ENCODE measurements at places on chromosomes 1 and 21.
A peak's percentile ranks its signal among the peaks of the same experiment; 100 is the strongest.

DNA sequence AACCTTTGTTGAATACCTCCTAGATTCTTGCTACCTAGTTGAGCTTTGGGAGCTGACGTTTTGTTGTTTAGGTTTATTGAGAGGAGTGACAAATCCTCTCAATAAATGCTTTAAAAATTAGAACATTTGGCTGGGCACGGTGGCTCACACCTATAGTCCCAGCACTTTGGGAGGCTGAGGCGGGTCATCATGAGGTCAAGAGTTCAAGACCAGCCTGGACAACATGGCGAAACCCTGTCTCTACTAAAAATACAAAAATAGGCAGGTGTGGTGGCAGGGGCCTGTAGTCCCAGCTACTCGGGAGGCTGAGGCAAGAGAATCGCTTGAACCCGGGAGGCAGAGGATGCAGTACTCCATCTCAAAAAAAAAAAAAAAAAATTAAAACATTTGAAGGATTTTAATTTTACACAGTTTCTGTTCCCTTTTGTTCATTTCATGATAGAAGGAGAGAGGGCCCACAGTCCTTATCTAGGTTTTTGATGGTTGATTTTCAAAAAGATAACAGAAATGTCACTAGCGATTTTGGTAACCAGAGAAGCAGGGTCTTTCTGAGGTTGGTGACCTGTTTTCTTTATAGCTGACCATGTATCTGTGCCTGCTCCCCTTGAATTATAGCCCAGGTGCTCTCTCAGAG lies 44.2 kb upstream of the PIGV start:
- DNase-seq: no peak

DNA sequence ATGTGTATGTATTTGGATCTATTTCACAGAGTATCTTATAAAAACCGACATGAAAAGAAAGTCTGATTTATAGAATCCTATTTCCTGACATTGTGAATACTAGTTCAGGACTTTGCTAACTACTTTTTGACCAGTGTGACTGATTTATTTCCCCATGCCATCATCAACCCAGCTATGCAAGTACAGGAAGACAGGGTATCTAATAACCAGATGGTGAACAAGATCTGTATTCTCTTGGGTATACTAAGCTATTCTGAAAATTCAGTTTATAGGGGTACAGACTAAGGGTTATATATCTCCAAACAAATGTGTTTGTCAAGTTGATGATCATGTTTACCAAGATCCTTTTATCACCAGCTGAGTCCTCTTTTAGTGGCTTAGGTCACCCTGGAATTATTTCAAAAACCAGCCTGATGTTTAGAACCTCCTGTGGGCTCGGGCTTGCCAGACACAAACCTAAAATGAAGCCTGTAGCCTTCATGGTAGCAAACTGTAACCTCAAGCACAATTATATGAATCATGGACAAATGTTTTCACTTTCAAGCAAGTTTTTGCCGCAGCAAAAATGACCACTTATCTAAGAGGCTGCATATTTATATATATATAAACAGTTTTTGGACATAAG lies 185.1 kb downstream of the FGGY start:
- no peak for DNase-seq

- no peak for DNase-seq
Measured at GRCh38 chr1:111334169-111334568, 43.5 kb downstream of the CHIA start.

- no peak for DNase-seq
Measured at GRCh38 chr1:14661222-14661621, 62.7 kb downstream of the KAZN start.

GRCh38 chr21:42833439-42833815 lies 45.9 kb downstream of the WDR4 start:
- peak; percentile 24 for DNase-seq
